ENCODE measurements at places on chromosomes 16 and 17.
A peak's percentile ranks its signal among the peaks of the same experiment; 100 is the strongest.

- DNase-seq: no peak
These were observed 12.5 kb downstream of the KIF18B start for GRCh38 chr17:44935116-44935515.

DNA sequence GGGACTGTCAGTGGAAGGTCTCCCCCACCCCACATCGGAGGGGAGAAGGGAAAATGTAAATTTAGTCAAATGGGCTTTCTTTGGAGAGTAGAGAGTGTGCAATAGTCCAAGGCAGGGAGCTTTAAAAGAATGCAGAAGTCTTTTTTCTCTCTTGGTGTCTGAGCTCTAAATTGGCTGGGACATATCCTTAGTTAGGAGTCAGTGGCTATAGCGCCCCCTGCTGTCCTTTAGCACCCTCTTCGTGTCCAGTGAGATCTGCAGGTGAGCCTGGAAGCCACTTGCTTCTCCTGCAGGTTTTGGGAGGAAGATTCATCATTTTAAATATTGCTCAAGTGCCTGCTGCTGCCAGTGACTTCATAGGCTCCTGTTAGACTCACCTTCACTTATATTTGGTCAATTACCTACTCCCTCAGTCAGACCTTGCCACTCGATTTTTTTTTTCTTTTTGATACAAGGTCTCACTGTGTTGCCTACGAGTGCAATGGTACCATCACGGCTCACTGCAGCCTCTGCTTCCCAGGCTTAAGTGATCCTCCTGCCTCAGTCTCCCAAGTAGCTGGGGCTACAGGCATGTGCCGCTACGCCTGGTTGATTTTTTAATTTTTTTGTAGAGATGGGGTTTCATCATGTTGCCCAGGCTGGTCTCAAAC lies 174.8 kb downstream of the PRKCB start:
- DNase-seq: peak; percentile 78

DNA sequence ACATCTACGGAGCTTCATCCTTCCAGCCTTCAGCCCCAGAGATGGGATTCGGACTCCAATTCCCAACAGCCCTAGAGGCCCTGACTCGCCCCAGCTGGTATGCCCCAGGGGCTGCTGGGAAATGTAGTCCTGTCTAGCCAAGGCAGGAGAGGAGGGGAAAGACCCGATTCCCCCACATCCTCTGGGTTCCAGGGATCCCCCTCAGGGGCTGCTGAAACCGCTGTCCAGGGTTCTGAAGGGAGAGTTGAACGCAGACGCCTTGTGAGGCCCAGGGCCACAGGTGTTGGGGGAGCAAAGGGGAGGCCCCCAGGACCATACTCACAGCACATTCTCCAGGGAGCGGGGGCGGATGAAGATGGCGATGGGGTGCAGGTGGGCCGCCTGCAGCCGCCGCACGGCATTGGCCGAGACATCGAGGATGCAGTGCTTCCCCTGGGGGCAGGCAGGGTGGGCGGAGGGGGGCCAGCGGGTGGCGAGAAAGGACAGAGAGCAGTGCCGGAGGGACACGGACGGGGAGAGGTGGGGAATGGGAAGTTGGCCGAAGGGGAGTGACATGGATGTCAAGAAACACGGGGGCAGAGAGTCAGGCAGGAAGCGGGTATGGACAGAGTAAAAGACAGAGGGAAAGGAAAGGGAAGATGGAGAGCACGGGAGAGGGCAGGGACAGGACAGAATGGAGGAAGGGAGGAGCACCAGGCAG lies 12.6 kb upstream of the ASGR1 start:
- DNase-seq: peak; percentile 67

- DNase-seq: peak; percentile 75
These were observed 6.7 kb upstream of the C17orf107 start for GRCh38 chr17:4892499-4893221.

- DNase-seq: no peak
These were observed 196.0 kb downstream of the CBLN1 start for GRCh38 chr16:49085686-49086085.
